ENCODE measurements at places on chromosomes 2 and 18. TPM values are rescaled to one million over a fixed set of nuclear protein-coding genes. Genes with fewer than 3 reads are reported as not detected.

DNA sequence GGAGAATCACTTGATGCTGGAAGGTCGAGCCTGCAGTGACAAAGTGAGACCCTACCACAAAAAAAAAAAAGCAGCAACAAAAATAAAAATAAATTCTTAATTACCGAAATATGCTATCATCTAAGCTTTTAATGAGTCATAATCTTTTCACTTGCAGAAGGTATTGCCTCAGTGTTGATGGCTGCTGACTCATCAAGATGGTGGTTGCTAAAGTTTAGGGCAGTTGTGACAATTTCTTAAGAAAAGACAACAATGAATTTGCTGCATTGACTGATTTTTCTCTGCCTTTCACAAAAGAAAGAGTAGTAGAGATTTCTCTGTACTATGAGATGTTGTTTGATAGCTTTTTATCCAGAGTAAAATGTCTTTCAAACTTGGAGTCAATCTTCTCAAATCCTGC lies 1809.0 kb downstream of the SUCLG1 start:
- H3K36me3 ChIP-seq, result no peaks in the 10 kb centered on the region
- H3K27ac ChIP-seq, result no peak overlapping the region
- H3K27me3 ChIP-seq, result no peaks in the 10 kb centered on the region
- H3K4me1 ChIP-seq, result no peaks in the 10 kb centered on the region
- no peak for DNase-seq

GRCh38 chr2:174383796-174384195 lies 11.7 kb upstream of the SCRN3 start:
- DNase-seq, result no peak
- no peaks in the 10 kb centered on the region for H3K4me1 ChIP-seq
- no peak overlapping the region for H3K4me3 ChIP-seq
- no peaks in the 10 kb centered on the region for H3K27me3 ChIP-seq
- peaks cover 46% of the 10 kb centered on the region for H3K36me3 ChIP-seq
- H3K27ac ChIP-seq, result no peak overlapping the region

LRP1B gene
- total RNA-seq, result 0.28 TPM

GRCh38 chr2:46544581-46544980 lies 65.2 kb downstream of the TMEM247 start:
- no peak for DNase-seq
- no peaks in the 10 kb centered on the region for H3K27me3 ChIP-seq
- H3K36me3 ChIP-seq, result peaks cover 3% of the 10 kb centered on the region
- H3K4me1 ChIP-seq, result peaks cover 73% of the 10 kb centered on the region

DNA sequence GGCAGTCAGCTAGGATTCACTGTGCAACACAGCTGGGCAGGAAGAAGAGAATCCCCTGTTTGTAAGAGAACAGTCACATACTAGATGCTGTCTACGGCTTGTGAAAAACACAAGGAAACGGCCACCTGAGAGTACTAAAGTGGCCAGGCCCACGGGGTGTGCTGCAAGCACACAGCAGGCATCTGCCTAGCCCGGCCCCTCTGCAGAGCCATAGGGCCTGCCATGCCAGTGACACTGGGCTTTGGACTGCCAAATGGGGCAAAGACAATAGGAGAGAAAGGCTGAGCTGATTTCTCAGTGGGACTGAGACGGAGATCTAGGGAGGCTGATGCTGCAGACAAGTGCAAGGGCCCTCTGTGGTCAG lies 10.3 kb downstream of the TUBB6 start:
- H3K4me3 ChIP-seq, result no peak overlapping the region
- H3K4me1 ChIP-seq, result peaks cover 4% of the 10 kb centered on the region
- no peak for DNase-seq
- no peaks in the 10 kb centered on the region for H3K27me3 ChIP-seq
- no peaks in the 10 kb centered on the region for H3K36me3 ChIP-seq

DNA sequence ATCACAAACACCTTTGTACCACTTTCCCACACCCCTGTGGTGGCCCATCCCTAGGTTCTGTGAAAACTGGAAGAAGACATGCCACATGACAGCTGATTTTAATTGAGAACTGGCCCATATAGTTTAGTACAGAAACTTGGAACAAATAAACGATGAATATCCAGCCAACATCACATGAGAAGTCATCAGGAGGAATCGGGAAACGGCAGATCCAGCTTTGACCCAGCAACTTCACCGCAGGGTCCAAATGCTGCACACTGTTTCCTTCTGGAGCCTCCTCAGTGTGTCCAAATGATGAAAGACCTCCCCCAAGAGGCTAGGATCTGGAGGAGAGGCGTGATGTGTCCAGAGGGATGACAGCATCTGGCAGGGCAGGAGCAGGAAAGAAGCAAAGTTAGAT lies 75.5 kb downstream of the COPS8 start:
- H3K4me1 ChIP-seq, result peaks cover 3% of the 10 kb centered on the region
- H3K36me3 ChIP-seq, result no peaks in the 10 kb centered on the region
- no peak overlapping the region for H3K4me3 ChIP-seq
- no peak overlapping the region for H3K27ac ChIP-seq

DNA sequence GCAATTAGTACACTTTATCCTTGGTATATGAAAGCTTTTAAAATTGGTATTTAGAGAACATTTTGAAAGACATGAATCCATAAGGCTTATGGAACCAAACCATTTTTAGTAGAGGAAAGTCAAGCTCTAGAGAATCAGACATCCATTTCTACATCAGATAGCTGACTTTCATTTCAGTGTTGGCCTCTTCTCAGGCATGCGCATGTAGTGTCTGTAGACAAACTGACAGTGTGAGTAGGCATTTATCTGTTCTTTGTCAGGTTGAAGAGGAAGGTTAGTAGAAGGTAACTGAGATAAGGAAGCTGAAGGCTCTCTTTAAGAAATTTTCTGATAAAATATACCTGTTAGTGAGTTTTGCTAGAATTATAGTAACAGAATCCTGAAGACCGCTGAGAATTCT lies 221.9 kb upstream of the SIX3 start:
- no peaks in the 10 kb centered on the region for H3K36me3 ChIP-seq
- no peak overlapping the region for H3K4me3 ChIP-seq
- no peaks in the 10 kb centered on the region for H3K27me3 ChIP-seq
- H3K4me1 ChIP-seq, result no peaks in the 10 kb centered on the region

DNA sequence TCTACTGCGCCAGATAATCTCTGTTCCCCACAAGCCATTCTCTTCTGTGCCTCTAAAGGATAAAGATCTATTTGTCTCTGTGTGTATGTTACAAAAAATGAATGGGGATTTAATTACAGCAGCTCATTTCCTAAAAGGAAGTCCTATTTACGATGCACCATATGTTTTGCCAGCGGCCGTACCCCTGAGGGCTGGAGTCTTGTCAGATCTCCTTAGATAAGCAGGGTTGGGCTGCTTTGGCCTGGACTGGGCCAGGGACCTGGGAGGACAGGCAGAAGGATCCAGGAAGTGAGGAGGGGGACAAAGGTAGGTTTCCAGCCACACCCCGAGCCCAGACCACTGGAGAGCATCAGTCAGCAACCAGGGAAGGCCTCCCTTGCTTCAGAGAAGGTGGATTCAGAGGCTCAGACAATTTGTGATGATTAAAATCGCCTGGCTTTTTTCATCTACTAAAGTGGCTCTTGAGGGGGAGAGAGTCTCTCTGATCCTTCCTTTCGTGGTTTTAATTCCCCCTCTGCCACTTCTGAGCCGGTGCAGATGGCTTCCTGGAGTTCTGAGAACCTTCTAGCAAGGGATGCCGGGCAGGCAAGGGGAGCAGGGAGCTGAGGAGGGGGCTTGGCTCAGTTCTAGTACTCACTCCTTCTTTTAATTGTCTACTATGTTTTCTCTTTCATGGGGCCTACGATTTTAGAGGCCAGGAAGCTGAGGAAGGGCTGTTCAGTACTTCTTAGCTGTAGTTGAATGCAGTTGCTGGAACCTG lies 42.1 kb downstream of the MYCN start:
- H3K4me1 ChIP-seq, result peaks cover 14% of the 10 kb centered on the region
- DNase-seq, result no peak
- no peak overlapping the region for H3K27ac ChIP-seq

GRCh38 chr2:197378494-197379307 lies 56.1 kb downstream of the SF3B1 start:
- no peaks in the 10 kb centered on the region for H3K27me3 ChIP-seq
- no peaks in the 10 kb centered on the region for H3K36me3 ChIP-seq
- no peak overlapping the region for H3K4me3 ChIP-seq
- DNase-seq, result peak; percentile 67
- no peaks in the 10 kb centered on the region for H3K4me1 ChIP-seq
- no peak overlapping the region for H3K27ac ChIP-seq

GRCh38 chr18:3184275-3184963 lies 35.3 kb downstream of the MYOM1 start:
- peaks cover 6% of the 10 kb centered on the region for H3K4me1 ChIP-seq
- H3K36me3 ChIP-seq, result no peaks in the 10 kb centered on the region
- no peak overlapping the region for H3K27ac ChIP-seq

B3GNT2 gene
- 43.1 TPM for total RNA-seq

GRCh38 chr2:134900151-134900550 lies 18.5 kb upstream of the CCNT2 start:
- H3K4me3 ChIP-seq, result no peak overlapping the region
- H3K27ac ChIP-seq, result no peak overlapping the region
- H3K4me1 ChIP-seq, result no peaks in the 10 kb centered on the region
- H3K36me3 ChIP-seq, result no peaks in the 10 kb centered on the region
- no peak for DNase-seq
- no peaks in the 10 kb centered on the region for H3K27me3 ChIP-seq

CCDC74A gene
- 5.1 TPM for total RNA-seq

All from thymus (tissue), 14 donors.